Esophagus squamous epithelium (tissue), 5 donors: ENCODE measurements at places on chromosomes 1 and 21.

DNA sequence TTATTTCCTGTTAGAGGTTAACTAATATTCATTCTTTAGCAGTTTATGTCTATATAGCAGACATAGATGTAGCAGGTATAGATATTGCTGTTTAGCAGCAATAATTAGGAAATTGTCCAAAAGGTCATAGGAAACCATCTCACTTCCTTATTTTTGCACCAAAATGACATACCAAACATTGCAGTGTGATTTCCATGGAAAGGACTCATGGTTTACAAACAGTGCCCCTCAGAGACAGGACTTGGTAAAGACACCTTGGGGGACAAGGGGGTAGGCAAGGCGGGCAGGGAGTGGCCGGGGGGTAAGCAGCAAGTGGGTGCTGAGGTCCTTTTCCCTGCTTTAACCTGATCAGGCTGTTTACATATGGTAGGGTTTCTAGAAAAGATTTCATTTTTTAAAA is 30.5 kb downstream of the BATF3 start:
- no peak for DNase-seq

GRCh38 chr1:16721871-16722641 is 18.3 kb upstream of the RNU1-4 start:
- no peak for DNase-seq

GRCh38 chr1:6106977-6107376 is 61.3 kb downstream of the KCNAB2 start:
- DNase-seq, result no peak

- no peak for DNase-seq
Observed at GRCh38 chr1:109239409-109240068, 9.8 kb upstream of the CELSR2 start.

DNA sequence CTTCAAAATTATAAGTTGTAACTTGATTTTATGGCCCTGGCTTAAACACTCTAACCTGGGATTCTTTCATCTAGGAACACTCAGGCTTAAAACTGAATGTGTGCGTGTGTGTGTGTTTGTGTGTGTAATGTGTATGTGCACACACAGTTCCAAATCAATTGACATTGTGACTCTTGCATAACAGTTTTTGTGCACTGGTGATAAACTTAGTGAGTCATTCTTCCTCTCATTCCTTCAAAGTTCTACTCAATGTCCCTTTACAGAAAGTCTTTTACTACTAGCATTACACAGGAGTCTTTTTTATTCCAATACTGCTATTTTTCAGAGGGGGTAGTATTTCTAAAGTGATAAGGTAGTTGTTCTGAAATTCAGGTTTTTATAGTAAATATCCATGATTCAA is 943.6 kb downstream of the KCNT2 start:
- DNase-seq, result no peak

DNA sequence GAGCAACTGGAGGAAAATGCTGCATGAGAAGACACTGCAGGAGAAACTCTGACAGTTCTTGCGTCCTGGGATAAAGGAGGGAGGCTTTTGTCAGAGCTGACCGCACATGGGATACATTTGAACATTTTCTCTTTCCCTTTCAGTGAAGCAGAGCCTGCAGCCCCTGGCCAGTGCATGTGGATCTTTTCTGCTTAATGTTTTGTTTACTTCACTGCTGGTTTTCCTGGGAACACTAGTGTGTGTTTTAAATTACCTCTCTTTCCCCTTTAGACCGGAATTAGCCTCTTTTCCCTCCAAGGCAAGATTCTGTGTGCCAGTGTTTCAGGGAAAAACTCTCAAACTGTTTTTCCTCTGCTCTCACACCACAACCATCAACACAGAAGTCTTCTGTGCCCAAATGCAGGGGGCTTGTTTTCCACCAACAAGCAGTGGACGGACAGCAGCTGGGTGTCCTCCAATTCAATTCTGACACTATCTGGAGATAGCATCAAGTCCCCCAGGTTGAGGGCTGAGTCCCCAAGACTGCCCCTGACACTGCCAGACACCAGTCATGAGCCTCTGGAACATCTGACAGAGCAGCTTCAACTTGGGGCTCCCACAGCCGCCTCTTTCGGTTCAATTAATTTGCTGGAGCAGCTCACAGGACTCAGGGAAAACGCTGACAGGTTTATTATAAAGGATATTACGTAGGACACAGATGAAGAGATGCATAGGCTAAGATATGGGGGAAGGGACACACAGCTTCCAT is 136.2 kb downstream of the RHOU start:
- no peak for DNase-seq

GRCh38 chr1:171350594-171350993 is 36.6 kb downstream of the FMO4 start:
- DNase-seq, result no peak

DNA sequence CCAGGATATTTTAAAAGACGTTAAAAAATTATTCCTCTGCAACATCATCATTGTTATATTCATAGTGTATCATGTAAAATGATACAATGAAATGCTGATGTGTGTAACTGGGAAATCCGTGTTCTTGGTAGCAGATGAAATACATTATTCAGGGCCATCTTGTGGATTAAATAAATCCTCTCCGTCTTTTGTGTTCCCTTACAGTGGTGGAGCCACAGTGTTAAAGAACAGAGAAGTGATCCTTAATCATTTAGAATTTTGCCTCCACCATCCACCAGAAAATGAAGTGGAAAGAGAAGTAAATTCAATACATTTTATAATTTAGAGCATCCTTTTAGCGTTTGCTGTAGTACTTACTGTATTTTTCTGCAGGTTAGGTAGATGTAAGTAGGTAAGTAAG is 1.3 kb downstream of the DYRK3 start:
- DNase-seq, result no peak

GRCh38 chr1:9703165-9703509 is 51.6 kb downstream of the PIK3CD start:
- no peak for DNase-seq

DNA sequence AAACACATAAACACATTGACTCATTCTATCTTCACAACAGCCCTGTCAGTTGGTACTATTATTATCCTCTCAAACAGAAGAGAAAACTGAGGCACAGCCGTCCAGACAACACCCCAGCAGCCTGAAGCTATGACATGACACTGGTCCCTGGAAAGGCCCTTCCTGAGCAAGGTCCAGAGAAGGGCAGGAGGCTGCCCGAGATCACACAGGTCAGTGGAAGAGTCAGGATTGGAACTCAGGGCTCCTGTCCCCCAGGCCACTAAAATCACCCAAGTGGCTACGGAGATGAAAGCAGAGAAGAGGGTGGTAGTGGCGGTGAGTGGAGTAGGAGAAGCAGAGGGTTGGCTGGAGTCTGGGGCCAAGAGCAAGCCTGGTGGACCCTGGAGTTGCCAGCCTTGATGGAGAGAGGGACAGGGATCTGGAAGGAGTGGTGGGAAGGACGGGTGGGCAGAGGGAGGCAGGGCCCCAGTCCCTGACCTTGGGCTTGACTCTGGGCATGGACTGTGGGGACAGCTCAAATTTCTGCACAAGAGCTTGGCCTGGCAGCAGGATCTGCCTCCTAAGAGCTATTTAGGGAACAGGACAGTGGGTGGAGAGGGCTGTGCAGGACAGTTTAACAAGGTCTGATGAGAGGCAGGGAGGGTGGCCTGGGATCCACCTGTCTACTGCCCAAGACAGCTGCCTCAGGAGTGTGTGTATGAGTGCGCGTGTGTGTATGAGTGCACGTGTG is 15.8 kb downstream of the MYOM3 start:
- no peak for DNase-seq
